ENCODE measurements at places on chromosomes 2 and 18.

DNA sequence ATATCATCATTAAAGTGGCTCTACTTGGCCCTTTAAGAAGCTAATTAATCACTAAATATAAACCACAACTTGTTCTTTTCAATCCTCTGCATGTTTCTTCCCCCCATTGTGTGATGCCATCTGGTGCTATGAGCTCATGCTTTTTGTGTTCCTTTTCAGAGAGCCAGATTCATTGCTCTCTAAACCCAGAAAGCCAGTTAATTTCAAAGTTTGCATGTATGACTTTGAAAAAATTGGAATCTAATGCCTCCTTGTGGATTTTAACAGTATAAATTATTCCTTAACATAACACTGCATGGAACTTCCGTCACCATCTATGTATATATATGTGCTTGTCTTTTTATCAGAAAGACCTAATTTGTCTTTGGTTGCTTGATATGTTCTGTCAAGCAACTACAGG, 31.1 kb downstream of the TMEM178A start:
- DNase-seq = no peak

DNA sequence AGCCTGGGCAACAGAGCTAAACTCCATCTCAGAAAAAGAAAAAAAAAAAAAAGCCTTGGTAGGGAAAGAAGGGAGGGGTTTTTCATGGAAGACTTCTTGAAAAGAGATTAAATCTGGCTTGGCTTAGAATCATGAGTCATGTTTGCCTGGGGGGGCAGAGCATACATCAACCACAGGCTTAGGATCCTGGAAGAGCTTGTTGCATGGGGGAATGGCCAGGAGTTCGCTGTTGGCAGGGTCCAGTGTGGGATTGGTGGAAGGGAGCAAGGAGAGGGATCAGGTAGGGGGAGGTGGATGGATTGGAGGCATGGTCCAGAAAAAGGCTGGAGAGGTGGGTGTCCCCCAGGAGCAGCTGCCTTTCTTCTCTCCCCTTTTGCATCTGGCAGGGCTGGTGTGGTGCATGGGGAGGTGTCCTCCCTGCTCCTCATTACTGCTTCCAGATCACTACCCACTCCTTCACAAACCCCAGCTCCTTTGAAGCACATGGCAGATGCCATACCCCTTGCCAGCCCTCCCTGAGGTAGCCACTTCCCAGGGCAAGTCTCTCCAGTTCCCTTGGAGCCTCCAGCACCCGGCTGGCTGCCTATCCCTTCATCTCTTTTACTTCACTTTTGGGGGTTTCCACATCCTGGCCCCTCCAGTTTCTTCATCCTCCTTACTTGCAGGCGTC, 2.5 kb downstream of the ARMC9 start:
- no peak for DNase-seq

- DNase-seq = peak; percentile 9
These were observed 858 bp downstream of the TP53I3 start for GRCh38 chr2:24083567-24084385.

DNA sequence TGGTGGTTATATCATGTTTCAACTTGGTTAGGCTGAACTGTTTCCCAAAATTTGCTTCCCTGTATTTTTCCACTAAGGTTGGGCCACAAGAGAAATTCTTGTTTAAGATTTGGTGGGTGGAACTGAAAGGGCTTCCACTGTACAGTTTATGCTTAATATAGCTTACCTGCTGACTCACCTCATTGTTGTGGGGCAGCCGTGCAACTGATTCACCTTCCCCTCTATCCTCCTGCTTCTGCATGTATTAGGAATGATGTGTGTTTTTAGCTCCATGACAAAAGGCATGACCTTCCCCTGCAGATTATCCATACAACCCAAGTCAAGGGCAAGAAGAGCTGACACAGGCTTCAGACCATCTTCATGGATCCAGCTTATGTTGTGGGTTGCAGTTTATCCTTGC, 98.4 kb upstream of the GULP1 start:
- DNase-seq = no peak

DNA sequence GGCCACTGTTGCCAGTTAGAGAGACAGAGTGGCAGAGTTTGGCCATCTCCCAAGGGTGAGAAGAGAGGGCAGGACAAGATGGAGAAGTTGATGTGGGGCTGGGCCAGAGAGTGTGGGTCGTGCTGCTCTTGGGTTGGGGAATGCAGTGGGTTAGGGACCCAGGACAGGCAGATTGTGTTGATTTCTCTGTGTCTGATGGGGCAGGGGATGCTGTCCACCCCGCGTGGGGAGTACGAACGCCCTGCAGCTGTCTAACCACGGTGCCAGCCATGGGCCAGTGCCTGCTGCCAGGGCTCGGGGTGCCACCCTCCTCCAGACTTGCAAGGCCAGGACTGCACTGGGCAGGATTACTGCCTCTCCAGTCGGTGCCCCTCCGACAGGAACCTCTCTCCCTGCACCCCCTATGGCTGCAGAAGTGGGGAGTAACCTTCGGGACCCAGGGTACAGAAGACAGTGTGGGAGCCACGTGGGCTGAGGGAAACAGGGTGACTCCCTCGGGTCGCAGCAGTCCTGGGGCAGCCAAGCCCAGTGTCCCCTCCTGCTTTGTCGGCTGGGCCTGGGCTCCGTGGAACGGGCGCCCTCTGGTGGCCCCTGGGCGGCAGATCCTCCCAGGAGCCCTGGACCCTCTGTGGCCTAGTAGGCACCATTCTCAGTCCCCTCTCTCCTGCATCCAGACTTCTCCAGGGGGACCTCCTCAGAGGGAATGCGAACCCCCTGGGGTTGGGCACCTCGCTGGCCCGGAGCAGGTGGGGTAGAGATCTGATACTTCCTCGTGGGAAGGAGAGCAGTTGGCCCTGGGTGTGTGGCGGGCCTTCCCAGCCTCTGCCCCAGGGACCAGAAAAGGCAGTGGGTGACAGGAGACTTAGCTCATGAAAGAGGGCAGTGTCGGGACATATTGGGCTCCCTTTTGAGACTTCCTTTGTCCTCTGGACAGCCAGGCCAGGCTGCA, 2.7 kb downstream of the GPC1 start:
- DNase-seq = peak; percentile 60

GRCh38 chr18:419541-420175, 80.8 kb downstream of the COLEC12 start:
- no peak for DNase-seq

DNA sequence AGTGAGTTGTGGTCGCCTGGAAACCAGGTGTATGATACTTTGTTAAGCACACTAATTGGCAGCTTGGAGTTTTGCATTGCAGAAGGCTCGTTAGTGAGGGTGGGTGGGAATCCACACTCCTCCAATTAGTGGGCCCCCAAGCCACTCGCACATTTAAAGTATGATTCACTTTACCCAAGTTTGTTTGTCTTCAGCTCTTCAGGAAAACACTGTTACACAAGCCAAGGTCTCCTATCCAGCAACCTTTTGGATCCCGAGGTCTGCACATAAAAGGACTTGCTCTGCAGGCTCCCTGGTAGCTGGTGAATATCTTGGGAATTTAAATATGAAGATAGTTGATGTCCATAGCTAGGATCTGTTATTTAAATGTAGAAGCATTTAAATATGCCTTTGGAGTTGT, 66.1 kb downstream of the NPAS2 start:
- DNase-seq = no peak

- DNase-seq = no peak
These were observed 55.7 kb downstream of the RAB27B start for GRCh38 chr18:54883816-54884604.

DNA sequence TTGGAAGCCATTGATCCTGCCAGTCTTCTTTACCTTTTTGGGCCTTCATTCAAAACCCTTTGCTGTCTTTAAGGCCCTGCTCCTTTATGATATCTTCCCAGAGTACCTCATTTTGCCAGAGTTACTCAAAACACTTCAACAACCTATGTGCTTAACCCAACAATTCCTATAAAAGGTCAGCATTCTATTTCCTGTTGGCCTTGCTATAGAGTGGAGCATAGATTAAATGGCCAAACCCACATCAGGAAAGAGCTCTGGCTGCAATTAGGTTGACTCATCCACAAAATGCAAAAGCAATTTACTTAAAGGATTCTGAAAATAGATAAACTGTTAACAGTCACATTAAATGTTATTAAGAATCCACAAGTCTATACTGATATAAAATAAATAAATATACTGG, 21.2 kb downstream of the MRPL33 start:
- DNase-seq = no peak

- no peak for DNase-seq
These were observed 543.9 kb upstream of the LINC00305 start for GRCh38 chr18:64692826-64693225.

GRCh38 chr18:6666012-6666685, 63.4 kb upstream of the ARHGAP28 start:
- DNase-seq = no peak

DNA sequence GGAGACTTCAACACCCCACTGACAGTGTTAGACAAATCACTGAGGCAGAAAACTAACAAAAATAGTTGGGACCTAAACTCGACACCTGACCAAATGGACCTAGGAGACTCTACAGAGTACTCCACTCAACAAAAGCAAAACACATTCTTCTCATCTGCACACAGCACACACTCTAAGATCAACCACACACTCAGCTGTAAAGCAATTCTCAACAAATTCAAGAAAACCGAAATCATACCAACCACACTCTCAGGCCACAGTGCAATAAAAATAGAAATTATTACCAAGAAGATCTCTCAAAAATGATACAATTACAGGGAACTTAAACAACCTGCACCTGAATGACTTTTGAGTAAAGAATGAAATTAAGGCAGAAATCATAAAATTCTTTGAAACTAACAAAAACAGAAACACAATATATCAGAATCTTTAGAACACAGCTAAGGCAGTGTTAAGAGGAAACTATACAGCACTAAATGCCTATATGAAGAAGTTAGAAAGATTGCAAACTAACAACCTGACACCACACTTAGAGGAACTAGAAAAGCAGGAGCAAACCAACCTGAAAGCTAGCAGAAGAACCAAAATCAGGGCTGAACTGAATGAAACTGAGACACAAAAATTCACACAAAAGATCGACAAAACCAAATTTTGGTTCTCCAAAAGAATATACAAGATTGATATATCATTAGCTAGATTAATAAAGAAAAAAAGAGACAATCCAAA, 46.3 kb downstream of the RTTN start:
- no peak for DNase-seq

- DNase-seq = no peak
These were observed 3.5 kb downstream of the ASPRV1 start for GRCh38 chr2:69957965-69958364.

DNA sequence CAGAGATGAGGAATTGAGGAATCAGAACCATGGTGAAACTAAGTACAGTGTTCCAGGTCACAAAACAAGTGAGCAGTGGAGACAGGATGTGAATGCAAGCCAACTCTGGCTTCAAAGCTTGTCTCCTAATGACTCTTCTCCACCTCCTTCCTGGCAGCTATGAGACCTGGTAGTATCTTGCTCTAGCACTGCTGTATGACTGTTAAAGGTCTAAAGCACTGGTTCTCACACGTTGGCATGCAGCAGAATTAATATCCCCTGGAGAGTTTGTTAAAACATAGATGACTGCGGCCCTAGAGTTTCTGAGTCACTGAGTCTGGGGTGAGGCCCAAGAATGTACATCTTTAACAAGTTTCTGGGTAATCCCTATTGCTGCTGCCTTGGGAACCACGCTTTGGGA, 63.3 kb downstream of the SUCLG1 start:
- DNase-seq = no peak

GRCh38 chr2:113080134-113080533, 12.4 kb downstream of the IL1F10 start:
- DNase-seq = no peak

DNA sequence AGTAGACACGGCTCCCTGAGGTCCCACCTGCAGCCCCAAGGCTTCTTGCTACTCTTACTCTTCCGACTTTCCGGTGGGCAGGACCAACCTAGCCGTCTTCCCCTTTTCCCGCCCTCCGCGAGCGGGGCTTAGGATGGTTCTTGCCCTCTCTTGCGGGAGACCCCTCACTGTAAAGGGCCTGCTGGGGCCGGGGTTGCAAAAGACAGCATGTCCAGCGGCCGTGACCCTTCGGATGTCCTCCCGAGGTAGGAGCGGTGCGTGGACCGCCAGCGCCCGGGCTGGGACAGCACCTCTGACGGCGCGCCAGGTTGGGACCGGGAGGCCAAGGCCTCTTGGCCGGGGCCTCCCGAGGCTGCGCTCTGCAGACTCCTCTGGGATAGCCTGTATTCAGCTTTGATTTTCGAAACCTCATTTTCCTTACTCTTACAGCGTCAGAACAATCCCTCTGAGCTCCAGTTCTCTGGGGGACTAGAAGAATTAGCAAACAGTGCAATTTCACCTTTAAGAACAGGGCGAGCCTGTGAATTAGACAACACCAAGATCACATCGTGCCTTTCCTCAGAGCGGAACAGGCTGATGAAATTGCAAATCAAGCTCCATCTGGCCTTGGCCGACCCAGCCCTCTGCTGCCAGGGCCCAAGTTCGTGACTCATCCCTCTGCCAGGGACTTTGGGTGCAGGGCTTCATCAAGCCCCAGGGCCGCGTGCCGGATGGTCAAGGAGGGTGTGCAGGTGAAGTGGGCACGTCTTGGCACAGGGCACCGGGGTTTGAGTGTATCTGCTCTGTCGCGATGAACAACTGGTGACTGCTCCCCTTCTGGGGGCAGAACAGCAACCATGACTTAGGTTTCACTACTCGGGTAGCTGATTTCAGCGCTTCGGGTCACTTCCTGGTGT, 777 bp downstream of the MOCOS start:
- DNase-seq = no peak

DNA sequence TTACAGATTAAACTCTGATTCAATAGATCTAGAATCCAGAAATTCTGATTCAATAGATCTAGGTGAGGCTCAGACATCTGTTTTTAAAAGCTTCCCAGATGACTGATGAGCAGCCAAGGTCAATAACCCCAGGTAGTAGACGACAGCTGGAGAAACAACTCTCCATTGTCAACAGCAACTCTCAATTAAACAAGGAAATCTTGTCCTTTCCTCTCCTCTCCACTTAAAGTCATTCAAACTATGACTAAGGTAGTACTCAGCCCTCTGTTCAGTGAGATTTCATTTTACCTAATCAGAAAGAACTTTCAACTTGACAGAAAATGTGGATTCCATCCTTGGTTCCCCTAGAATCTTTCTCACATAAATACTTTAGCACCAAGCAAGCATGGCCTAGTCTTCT, 94.6 kb upstream of the SCG2 start:
- DNase-seq = no peak

GRCh38 chr2:213752575-213752974, 468.3 kb downstream of the SPAG16 start:
- DNase-seq = no peak
